ENCODE measurements at places on chromosomes 5 and 9. TPM values are rescaled to one million over a fixed set of nuclear protein-coding genes. Genes with fewer than 3 reads are reported as not detected.

The EIF4E1B gene
- 0.31 TPM for total RNA-seq

The MZB1 gene
- total RNA-seq, result not detected

The ABLIM3 gene
- total RNA-seq, result 19.4 TPM

The FAM240B gene
- total RNA-seq, result not detected
